ENCODE measurements at places on chromosomes 16 and 17.

DNA sequence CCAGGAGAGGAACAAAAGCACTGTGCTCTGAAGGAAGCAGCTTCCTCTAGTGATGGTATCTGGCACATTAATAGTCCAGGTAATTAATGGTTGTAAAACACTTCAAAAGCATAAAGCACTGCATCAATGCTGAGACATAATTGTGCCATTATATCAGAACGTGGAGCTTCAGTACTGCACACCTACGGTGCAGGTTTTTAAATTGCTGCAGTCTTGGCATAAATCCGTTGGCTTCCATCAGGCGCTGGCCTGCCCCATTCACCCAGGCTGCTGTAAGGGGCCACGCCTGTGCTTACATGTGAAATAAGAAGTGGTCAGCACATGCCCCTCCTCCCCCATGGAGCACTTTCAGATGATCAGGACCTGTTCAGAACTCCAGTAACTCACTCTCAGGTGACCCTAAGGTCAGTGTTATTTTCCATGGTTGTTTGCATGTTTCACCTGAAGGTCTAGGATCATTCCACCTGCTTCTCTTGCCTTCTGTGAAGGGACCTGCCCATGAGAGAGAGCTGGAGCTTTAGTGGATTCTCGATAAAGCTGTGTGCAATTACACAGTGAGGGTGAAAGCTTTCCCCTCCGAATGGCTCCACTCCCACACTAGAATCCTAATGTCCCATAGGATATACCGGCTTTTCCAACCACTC lies 345.3 kb downstream of the CA10 start:
- no peak for DNase-seq

DNA sequence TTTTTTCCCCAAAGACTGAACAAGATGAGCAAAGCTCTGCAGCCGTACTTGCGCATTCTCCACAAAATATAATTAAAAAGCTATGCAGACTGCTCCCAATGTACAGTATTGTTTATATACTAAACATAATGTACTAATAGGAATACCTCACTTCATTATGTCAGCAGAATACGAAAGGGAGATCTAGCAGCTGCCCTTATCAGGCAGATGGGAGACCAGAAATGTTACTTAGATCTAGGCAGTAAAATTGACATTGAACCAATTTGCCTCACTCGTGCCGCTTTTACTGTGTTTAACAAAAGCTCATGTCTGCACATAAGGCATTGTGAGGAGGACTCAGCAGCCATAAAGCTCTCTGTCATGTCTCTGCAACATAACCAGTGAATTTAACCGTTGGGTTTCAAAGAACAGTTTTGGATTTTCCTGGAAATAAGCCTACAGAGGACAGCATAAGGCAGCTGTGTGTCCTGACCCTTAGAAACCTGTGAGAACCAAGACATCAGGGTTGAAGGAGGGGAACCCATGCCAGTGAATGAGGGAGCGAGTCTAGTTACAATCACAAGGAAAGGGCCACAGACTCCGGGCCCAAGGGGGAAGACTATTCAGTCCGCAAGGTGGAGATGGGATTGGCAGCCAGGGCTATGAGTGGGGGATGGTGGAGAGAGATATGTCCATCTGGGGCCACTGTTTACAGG lies 71.4 kb downstream of the GNAO1 start:
- no peak for DNase-seq

DNA sequence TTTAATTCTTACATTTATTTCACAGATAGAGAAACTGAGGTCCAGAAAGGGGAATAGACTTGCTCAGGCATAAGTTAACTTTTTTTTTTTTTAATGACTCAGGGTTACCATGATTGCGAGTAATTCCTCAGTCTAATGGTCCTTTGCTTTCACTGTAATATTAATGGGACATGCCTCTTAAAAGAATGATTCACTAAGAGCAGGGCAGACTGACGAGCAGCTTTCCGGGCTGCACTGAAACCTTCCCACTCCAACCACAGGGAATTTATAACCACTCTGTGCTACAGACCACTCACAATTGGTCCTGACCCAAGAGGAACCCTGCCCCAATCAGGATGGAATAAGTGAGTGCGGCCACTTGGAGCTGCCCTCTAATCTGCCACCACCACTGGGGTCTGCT lies 5.7 kb downstream of the HOXB2 start:
- DNase-seq, result no peak

DNA sequence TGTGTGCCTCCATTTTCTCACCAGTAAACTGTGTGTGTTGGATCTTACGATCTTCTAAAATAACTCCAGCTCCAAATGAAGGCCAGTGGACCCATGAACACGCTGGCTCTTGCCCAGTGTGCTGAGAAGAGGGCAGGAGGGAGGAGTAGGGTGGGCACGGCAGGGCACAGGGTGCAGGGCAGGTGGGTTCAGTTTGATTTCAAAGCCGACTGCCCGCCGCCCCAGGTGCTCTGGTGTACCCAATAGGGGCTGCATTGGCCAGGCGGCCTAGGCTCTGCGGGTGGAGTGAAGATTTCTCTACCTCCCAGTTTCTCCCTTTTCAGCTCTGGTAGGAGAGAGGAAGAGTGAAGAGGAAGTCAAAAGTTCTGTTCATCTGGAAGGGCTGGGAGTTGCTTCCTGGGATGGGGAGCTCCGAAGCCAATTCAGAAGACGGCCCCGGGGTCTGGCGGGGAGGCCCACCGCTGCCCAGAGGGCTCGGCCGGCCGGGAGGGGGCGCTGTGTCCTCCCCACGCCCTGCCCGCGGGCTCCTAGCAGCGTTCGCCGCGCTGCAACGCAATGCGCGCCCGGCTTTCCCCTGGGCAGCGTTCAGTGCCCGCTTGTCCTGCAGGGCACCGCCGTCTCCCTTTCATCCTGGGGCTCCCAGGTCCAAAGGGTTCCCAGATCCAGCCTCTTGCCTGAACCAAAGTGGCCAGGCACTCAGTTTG lies 1.1 kb upstream of the CRHR1 start:
- DNase-seq, result no peak

GRCh38 chr17:19915245-19915978 lies 47.7 kb upstream of the ULK2 start:
- no peak for DNase-seq

GRCh38 chr16:73369851-73370250 lies 321.9 kb upstream of the ZFHX3 start:
- no peak for DNase-seq

DNA sequence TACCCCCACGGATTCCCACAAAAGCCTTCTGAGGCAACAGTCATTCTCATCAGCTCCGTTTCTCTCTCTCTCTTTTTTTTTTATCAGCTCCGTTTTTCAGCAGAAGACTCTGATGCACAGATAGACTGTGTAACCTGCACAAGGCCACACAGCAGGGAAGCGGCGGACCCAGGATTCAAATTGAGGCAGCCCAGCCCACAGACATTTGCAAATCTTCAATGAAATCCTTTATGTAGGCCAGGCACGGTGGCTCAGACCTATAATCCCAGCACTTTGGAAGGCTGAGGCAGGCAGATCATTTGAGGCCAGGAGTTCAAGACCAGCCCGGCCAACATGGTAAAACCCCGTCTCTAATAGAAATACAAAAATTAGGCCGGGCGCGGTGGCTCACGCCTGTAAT lies 2.4 kb upstream of the MEOX1 start:
- DNase-seq, result no peak

GRCh38 chr16:57403965-57404817 lies at the start of gene CCL17:
Gene CCL17 (plus strand): TSS chr16:57404767. CDS start chr16:57413933, 9,166 bp downstream.
- no peak for DNase-seq

DNA sequence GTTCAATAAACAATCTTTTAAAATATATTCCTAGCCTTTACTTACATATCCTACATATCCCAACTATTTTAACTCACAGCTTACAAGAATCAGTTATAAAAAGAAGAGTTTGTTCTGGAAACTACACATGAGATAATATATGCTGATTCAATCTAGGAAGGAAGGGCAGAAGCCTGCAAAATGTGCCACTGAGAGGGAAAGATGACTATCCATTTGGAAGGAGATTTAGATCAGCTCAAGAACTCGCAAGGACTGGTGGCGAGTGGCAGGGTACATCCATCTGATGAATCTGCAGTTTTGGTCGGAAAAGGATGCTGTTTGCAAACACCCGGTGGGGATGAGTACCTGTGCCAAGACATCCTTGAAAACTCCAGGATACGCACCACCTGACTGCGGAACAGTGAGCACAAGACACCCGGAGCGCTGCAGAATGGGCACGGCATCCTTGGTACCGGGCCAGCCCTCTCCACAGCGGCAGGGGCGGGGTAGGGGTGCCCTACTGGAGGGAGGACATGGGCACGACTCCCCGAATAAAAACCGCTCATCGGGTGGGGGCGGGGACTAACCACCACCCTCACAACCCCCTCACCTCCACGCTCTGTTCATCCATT lies 723 bp downstream of the TRIM37 start:
- no peak for DNase-seq

- no peak for DNase-seq
These were observed at the start of gene TSPOAP1 for GRCh38 chr17:58328195-58329034. Gene TSPOAP1 (minus strand): TSS chr17:58328795. CDS start chr17:58327920, 875 bp downstream.

DNA sequence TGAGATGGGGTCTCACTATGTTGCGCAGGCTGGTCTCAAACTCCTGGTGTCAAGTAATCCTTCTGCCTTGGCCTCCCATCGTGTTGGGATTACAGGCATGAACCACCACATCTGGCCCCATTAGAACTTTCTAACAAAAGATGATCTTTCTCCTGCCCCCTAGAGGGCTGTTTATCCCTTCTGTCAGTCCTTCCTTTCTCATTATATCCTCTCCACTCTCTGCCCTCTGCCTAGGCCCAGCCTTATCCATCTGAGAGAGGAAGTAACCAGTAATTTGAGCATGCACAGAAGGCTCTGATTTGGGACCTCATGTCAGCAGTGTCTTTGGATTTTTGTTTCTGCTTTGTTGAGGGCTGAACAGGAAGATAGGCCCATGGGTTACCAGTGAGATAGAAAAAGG lies 4.4 kb upstream of the DHX40 start:
- DNase-seq, result no peak

DNA sequence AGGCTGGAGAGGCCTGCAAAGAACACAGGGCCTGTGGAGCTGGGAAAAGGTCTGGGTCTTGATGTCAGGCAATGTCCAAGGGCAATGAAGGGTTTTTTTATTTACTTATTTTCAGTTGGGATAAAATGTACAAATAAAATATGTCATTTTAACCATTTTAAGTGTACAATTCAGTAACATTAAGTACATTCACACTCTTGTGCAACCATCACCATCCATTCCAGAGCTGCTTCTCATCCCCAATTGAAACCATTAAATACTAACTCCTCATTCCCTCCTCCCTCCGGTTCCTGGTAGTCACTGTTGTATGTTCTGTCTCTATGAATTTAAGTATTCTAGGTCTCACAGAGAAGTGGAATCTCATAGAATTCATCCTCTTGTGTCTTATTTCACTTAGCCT lies 444.7 kb downstream of the HS3ST3B1 start:
- DNase-seq, result no peak

All from AG09319 (cell line).